ENCODE measurements at places on chromosomes 12 and 14.

DNA sequence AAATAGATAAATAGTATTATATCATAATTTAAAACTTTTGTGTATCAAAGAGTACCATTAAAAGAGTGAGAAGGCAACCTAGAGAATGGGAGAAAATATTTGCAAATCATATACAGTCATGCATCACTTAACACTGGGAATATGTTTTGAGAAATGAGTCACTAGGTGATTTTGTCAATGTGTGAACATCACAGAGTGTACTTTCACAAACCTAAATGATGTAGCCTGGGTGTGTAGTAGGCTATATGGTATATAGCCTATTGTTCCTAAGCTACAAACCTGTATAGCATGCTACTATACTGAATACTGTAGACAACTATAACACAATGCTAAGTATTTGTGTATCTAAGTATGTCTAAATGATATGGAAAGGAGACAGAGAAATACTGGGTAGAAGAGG lies 48.0 kb upstream of the ARID2 start:
- no peak for DNase-seq

GRCh38 chr14:74519316-74520074 lies 25.9 kb downstream of the ISCA2 start:
- DNase-seq = no peak

DNA sequence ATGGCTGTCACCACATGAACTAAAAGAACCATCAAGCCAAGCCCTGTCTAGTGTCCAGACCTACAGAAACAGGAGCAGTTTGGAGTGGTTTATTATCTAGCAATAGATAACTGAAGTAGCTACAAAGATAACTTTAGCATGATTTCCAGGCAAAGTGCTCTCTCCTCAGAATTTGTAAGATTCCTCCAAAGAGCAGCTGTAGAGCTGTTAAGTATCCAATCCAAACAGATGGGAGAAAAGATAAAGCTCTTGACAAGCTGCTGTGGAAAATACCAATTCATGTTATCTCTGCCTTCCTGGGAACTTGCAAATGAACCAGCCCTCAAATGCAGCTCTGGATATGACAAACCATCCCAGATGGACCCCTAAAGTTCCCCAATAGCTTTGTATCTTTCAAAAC lies 78.9 kb upstream of the RESF1 start:
- no peak for DNase-seq

DNA sequence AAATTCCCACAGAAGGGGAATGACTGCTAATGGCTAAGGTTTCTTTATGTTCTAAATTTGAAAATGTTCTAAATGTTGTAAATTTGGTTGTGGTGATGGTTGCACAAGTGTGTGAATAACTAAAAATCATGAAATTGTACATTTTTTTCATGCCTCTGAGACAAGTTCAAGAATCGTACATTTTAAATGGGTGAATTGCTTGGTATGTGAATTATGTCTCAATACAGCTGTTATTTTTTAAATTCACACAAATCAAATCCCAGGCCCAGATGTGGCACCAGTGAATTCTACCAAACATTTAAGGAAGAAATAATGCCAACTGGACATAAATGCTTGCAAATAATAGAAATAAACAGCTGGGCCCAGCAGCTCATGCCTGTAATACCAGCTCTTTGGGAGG lies 28.6 kb upstream of the RND1 start:
- no peak for DNase-seq

- no peak for DNase-seq
Measured at GRCh38 chr12:72141381-72141780, 130.8 kb upstream of the TRHDE start.

- DNase-seq = no peak
Measured at GRCh38 chr12:23004473-23005020, 379.6 kb downstream of the ETNK1 start.

GRCh38 chr14:70619708-70620107 lies 19.3 kb upstream of the MED6 start:
- no peak for DNase-seq

- DNase-seq = no peak
Measured at GRCh38 chr14:76467711-76468155, 91.8 kb downstream of the ESRRB start.

DNA sequence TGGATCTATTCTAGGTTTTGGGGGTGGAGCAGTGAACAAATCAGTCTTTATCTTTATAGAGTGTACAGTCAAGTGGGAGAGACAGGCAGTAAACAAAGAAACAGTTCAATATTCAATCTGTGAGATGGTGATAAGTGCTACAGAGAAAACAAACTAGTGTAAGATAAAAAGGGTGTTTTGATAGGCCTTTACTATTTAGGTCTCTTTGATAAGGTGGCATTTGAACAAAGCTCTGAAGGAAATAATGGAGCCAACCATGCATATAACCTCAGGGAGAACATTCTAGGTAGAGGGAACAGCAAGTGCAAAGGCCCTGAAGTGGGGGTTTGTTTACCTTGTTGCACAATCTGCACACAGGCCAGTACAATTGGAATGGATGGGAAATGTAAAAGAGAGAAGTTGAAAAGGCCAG lies 47.3 kb downstream of the PTPN11 start:
- no peak for DNase-seq

DNA sequence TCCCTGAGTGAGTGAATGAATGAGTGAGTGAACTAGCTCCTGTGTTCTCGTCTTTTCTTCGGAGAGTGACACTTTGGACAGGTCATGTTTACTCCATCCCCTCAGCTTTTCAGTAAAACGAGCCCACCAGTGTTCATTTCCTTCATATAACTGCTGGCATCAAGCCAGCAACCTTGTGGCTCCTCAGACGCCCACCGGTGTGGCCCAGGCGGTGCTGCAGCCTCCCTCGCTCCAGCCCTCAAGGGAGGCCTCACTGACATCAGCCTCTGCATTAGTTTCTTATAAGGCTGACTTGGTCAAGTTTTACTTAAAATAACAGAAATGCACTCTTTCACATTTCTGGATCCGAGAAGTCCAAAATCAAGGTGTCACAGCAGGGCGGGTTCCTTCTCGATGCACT lies 188.0 kb downstream of the ZFP36L1 start:
- no peak for DNase-seq
